ENCODE measurements at places on chromosomes 5 and 9. TPM values are rescaled to one million over a fixed set of nuclear protein-coding genes. Genes with fewer than 3 reads are reported as not detected.

C9orf43 gene
- total RNA-seq, result 0.43 TPM

DNA sequence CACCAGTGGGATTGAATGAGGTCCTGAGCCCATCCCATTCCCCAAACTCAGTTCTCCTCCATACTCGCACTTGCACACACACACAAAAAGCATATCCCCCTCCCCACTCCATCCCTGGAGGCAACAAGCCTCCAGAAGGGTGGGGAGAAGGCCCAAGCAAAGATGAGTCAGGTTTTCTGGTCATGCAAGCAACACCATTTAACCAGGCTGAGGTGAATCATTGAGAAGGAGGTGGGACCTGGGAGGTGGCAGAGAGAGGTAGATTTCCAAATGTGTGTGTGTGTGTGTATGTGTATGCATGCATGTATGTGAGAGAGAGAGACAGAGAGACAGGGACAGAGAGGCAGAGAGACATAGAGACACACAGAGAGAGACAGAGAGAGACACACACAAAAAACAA, 185.2 kb upstream of the TRIM32 start:
- peaks cover 2% of the 10 kb centered on the region for H3K27me3 ChIP-seq
- peaks cover 19% of the 10 kb centered on the region for H3K4me1 ChIP-seq
- no peaks in the 10 kb centered on the region for H3K36me3 ChIP-seq
- no peak overlapping the region for H3K27ac ChIP-seq

GRCh38 chr9:108963459-108964143, 29.4 kb downstream of the ABITRAM start:
- no peaks in the 10 kb centered on the region for H3K27me3 ChIP-seq
- H3K27ac ChIP-seq, result no peak overlapping the region
- H3K36me3 ChIP-seq, result peaks cover 31% of the 10 kb centered on the region
- no peak overlapping the region for H3K4me3 ChIP-seq
- H3K4me1 ChIP-seq, result no peaks in the 10 kb centered on the region

- no peak for DNase-seq
- no peak overlapping the region for H3K4me3 ChIP-seq
- H3K36me3 ChIP-seq, result no peaks in the 10 kb centered on the region
- H3K27me3 ChIP-seq, result peaks cover 4% of the 10 kb centered on the region
These were observed 423.0 kb downstream of the DIRAS2 start for GRCh38 chr9:90219548-90220118.

NPR3 gene
- 92.2 TPM for total RNA-seq

GRCh38 chr9:126558051-126558665, 55.6 kb upstream of the LMX1B start:
- no peaks in the 10 kb centered on the region for H3K36me3 ChIP-seq
- H3K27ac ChIP-seq, result no peak overlapping the region
- peaks cover 47% of the 10 kb centered on the region for H3K27me3 ChIP-seq
- DNase-seq, result no peak

- no peak for DNase-seq
- no peaks in the 10 kb centered on the region for H3K4me1 ChIP-seq
- no peaks in the 10 kb centered on the region for H3K36me3 ChIP-seq
- peaks cover 2% of the 10 kb centered on the region for H3K27me3 ChIP-seq
- no peak overlapping the region for H3K4me3 ChIP-seq
- no peak overlapping the region for H3K27ac ChIP-seq
These were observed 136.1 kb downstream of the MARCHF11 start for GRCh38 chr5:16043349-16043965.

FOXD4L6 gene
- total RNA-seq, result not detected

PROP1 gene
- total RNA-seq, result not detected

- DNase-seq, result no peak
- H3K27ac ChIP-seq, result no peak overlapping the region
- H3K27me3 ChIP-seq, result peaks cover 50% of the 10 kb centered on the region
- H3K4me3 ChIP-seq, result no peak overlapping the region
These were observed 70.0 kb downstream of the GLDC start for GRCh38 chr9:6575324-6576034.

- peak overlapping the region; percentile 80 for H3K27ac ChIP-seq
- H3K27me3 ChIP-seq, result no peaks in the 10 kb centered on the region
- H3K4me3 ChIP-seq, result no peak overlapping the region
- no peak for DNase-seq
These were observed 269.4 kb upstream of the PTGER4 start for GRCh38 chr5:40410231-40410861.

- H3K27me3 ChIP-seq, result no peaks in the 10 kb centered on the region
- H3K36me3 ChIP-seq, result peaks cover 18% of the 10 kb centered on the region
- no peak overlapping the region for H3K4me3 ChIP-seq
- H3K4me1 ChIP-seq, result peaks cover 14% of the 10 kb centered on the region
These were observed 58.1 kb downstream of the DENND1A start for GRCh38 chr9:123871781-123872180.

FBN2 gene
- total RNA-seq, result 1,312 TPM

GRCh38 chr5:115641948-115642347, 16.1 kb upstream of the TMED7 start:
- H3K27ac ChIP-seq, result no peak overlapping the region
- no peak for DNase-seq
- H3K27me3 ChIP-seq, result peaks cover 25% of the 10 kb centered on the region
- no peak overlapping the region for H3K4me3 ChIP-seq
- H3K36me3 ChIP-seq, result no peaks in the 10 kb centered on the region

CDC20B gene
- total RNA-seq, result not detected

GRCh38 chr5:173866243-173866857, 21.8 kb upstream of the CPEB4 start:
- H3K27ac ChIP-seq, result no peak overlapping the region
- no peaks in the 10 kb centered on the region for H3K27me3 ChIP-seq
- no peak overlapping the region for H3K4me3 ChIP-seq
- H3K4me1 ChIP-seq, result peaks cover 12% of the 10 kb centered on the region
- DNase-seq, result no peak
- no peaks in the 10 kb centered on the region for H3K36me3 ChIP-seq

- H3K27me3 ChIP-seq, result no peaks in the 10 kb centered on the region
- H3K4me1 ChIP-seq, result no peaks in the 10 kb centered on the region
- no peak for DNase-seq
- no peak overlapping the region for H3K27ac ChIP-seq
- no peak overlapping the region for H3K4me3 ChIP-seq
These were observed 61.6 kb downstream of the ICE1 start for GRCh38 chr5:5483880-5484598.

ICE1 gene
- 27.0 TPM for total RNA-seq

- H3K4me3 ChIP-seq, result no peak overlapping the region
- H3K27me3 ChIP-seq, result no peaks in the 10 kb centered on the region
- peaks cover 45% of the 10 kb centered on the region for H3K36me3 ChIP-seq
- DNase-seq, result no peak
These were observed 57.7 kb downstream of the GPBP1 start for GRCh38 chr5:57231607-57232006.

MAN1B1 gene
- 120 TPM for total RNA-seq

GRAMD2B gene
- total RNA-seq, result 78.2 TPM

GRCh38 chr9:94173632-94174031, 85.5 kb upstream of the ZNF169 start:
- H3K27me3 ChIP-seq, result no peaks in the 10 kb centered on the region
- H3K4me3 ChIP-seq, result peak overlapping the region; percentile 26
- H3K36me3 ChIP-seq, result peaks cover 40% of the 10 kb centered on the region
- DNase-seq, result no peak
- H3K4me1 ChIP-seq, result peaks cover 79% of the 10 kb centered on the region
- H3K27ac ChIP-seq, result peak overlapping the region; percentile 40

- DNase-seq, result no peak
- H3K4me1 ChIP-seq, result no peaks in the 10 kb centered on the region
- no peaks in the 10 kb centered on the region for H3K27me3 ChIP-seq
- no peak overlapping the region for H3K27ac ChIP-seq
These were observed 696.5 kb downstream of the NR2F1-AS1 start for GRCh38 chr5:92884469-92884868.

DNA sequence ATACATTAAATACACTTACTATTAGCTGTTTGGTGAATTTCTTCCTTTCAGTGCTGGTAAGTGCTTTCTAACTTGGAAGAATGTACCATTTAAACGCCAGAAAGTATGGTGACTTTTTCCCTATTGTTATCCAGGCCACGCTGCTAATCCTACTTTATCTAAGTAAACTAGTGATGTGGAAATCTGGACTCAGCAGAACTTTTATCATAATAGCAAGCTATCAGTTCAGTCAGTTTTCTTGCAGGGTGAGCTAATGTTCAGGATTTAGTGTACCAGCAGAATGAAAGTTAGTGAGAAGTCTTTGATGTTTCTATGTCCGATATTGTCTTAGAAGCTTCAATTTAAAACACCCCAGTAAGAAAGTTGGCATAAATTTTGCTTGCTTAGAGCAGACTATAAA, 72.2 kb downstream of the HSD17B4 start:
- H3K4me3 ChIP-seq, result no peak overlapping the region
- H3K4me1 ChIP-seq, result no peaks in the 10 kb centered on the region
- no peak overlapping the region for H3K27ac ChIP-seq

ADRA1B gene
- 4.0 TPM for total RNA-seq

DNA sequence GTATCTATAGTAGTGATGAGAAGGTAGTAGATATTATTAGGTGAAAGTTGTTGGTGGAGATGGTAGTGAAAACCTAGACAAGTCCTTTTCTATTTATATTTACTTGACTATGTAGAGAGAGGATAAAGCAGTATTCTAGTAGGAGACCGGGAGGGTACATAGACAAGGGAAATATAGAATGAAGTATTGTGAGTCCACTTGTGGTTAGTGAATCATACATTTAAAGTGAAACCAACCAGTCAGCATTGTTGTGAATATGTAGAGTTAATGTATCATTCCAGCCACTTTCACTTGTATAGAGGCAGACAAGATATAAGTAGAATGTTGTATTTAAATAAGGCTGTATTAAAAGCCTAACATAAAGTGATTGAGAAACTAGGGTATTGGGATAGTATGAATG, 1711.3 kb upstream of the ACO1 start:
- no peaks in the 10 kb centered on the region for H3K4me1 ChIP-seq
- no peaks in the 10 kb centered on the region for H3K36me3 ChIP-seq
- H3K27ac ChIP-seq, result no peak overlapping the region

DNA sequence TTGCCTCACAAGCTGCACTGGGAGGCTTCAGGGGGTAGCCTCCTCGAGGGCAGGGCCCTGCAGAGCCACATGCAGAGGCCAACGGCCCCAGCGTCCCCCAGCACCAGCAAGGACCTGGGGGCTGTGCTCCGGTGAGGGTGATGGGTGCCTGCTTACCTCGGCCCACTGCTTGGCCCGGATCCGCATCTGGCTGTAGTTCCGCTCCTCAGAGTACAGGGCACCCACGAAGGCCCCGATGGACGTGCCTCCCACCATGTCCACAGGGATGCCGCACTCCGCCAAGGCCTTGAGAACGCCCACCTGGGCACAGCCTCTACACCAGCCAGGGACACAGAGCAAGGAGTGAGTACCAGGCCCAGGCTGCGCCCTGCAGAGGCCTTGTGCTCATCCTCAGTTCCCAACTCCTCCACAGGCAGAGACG, 8.0 kb upstream of the NSMF start:
- no peak for DNase-seq
- peaks cover 14% of the 10 kb centered on the region for H3K27me3 ChIP-seq
- H3K27ac ChIP-seq, result no peak overlapping the region
- no peak overlapping the region for H3K4me3 ChIP-seq
- H3K36me3 ChIP-seq, result no peaks in the 10 kb centered on the region
- no peaks in the 10 kb centered on the region for H3K4me1 ChIP-seq

TUSC1 gene
- total RNA-seq, result not detected

BASP1 gene
- total RNA-seq, result 212 TPM

ASPN gene
- 129 TPM for total RNA-seq

KCTD16 gene
- total RNA-seq, result 0.37 TPM

PCSK5 gene
- 16.5 TPM for total RNA-seq

CDKN2A gene
- 14.3 TPM for total RNA-seq

- DNase-seq, result no peak
- H3K27ac ChIP-seq, result no peak overlapping the region
- no peak overlapping the region for H3K4me3 ChIP-seq
- no peaks in the 10 kb centered on the region for H3K4me1 ChIP-seq
- H3K27me3 ChIP-seq, result peaks cover 49% of the 10 kb centered on the region
These were observed 144.9 kb downstream of the CEP120 start for GRCh38 chr5:123278284-123278683.

DNA sequence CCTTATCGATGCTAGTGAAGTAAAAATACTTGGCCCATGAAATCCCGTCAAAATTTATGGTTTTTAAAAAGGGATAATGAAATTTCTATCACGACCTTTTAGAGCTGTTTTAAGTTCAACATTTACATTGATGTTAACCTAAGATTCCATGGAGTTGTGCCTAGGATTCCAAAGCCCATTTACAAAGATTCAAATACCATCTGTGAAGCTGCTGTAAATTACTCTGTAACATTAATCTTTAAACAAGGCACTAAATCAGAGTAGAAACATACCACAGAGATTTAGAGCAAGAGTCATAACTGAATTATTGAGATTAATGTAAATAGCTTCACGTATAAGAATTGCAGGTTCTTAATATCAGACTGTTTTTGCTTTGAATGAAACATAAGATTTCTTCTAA, 17.7 kb downstream of the POU5F2 start:
- no peaks in the 10 kb centered on the region for H3K27me3 ChIP-seq
- H3K4me3 ChIP-seq, result no peak overlapping the region
- peaks cover 2% of the 10 kb centered on the region for H3K4me1 ChIP-seq

DNA sequence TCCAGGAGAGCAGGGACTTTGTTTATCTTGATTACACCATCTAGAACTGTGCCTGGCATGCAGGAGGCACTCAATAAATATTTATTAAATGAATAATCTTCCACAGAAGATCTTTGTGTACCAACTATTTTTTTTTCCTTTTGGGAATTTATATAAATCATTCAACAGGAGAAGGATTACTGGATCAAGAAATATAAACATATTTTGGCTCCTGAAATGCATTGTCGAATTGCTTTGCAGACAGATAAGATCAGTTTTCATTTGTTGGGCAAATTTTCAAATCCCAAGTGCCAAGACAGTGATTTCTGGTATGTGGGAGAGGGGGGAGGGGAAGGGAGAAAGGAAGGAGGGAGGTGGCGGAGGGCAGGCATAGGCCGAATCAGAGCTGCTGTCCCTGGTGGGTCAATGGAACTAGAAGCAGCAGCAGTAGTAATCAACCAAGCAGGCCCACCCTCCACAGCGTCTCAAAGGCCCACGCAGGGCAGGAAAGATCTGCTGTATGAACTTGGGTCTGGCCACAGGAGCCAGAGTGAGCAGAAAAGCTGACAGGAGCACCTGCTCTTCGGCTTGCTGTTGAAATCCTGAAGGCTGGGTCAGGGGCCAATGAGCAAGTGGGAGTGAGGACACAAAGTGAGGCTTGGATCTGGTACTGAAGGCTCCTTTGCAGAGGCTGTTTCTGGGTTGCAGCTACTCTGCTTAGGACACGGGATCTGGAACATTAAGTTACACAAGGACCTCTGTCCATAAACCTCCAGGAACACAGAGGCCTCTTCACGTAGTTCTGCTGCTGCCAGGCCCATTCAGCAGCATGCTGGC, 15.8 kb upstream of the TRAF1 start:
- peak overlapping the region; percentile 81 for H3K27ac ChIP-seq
- no peaks in the 10 kb centered on the region for H3K36me3 ChIP-seq
- DNase-seq, result no peak
- H3K27me3 ChIP-seq, result no peaks in the 10 kb centered on the region
- H3K4me3 ChIP-seq, result no peak overlapping the region

DNA sequence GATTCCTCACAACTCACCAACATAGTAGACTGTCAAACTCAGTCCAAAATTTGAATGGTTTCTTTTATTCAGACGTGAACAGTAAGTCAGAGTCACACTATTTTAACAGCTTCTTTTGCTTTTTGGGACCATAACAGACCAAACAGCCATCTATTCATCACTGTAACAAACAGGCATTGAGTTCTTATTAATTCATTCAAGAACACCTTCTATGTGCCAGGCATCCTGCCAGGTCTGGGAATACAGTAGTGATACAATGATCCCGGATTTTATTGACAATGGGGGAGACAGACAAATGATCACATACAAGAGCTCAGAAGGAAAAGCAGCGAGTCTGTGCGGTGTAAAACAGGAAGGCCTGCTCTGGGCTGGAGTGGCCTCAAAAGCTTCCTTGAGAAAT, 153.3 kb upstream of the ERCC6L2 start:
- no peak for DNase-seq
- H3K36me3 ChIP-seq, result no peaks in the 10 kb centered on the region
- H3K4me1 ChIP-seq, result peaks cover 2% of the 10 kb centered on the region
- peaks cover 30% of the 10 kb centered on the region for H3K27me3 ChIP-seq
